Cortex of kidney (tissue), 1 donor: ENCODE measurements at places on chromosomes 3 and 15.

- no peak for DNase-seq
Observed at GRCh38 chr3:134610432-134611385, 40.1 kb downstream of the KY start.

GRCh38 chr3:195693428-195694216 lies 27.2 kb upstream of the MUC20 start:
- DNase-seq = no peak

DNA sequence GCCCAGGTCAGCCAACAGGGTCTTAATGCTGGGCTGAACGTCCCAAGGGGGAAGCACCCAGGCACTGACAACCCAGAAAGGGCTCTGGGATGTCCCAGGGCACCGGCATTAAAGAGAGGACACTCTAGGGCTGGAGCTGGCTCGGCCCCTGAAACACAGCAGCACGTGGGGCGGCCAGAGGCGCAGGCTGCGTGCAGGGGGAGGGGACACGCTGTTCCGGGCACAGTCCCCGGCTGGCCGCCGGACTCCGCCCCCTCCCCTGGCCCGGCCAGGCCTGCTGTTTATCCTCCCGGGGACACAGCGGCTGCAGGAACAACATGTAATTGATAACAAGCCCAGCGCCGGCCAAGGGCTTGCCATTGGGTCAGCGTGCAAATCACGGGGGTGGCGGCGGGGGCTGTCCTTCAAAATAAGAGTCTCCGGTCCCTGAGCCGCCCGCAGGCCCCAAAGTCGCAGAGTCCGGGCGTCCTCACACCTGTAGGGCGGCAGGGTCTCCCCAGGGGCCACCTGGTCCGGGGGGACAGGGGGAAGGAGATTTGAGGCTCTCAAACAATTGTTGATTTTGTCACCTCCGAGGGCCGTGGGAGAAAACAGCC lies 1.3 kb downstream of the KLF15 start:
- no peak for DNase-seq

DNA sequence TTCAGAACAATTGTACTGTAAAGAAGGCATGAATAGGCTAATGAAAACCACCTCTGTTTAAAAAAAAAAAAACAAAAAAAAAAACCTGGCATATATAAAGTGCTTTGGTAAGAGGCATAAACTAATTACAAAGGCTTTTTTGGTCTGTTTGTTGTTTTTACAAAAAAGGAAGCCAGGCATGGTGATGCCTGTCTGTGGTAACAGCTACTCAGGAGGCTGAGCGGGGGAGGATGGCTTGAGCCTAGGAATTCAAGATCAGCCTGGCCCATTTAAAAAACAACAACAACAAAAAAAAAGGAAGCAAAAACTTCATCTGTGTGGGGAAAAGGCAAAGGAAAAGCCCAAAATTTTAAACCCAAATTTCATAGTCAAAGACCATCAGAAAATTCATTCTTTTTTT lies 47.0 kb downstream of the OSBPL10 start:
- DNase-seq = no peak

- DNase-seq = no peak
Observed at GRCh38 chr15:80906159-80906766, 83.4 kb downstream of the MESD start.

DNA sequence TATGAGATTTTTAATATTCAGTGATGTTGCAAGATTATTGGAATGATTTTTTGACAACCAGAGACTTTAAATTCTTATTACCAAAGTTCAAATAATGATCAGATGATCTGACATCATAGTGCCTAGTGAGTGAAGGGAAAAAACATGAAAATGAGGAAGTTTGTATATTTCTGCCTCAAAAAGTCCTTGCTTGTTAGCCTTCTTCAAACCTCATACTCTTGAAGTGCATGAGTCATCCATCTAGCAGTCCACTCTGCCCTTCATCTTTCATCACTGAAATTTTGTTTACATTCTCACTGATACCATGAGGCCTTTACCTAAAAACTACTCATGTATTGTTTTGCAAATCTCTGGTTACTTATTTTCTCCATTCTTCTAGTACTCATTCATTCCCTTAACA lies 23.9 kb upstream of the OR5H6 start:
- no peak for DNase-seq

DNA sequence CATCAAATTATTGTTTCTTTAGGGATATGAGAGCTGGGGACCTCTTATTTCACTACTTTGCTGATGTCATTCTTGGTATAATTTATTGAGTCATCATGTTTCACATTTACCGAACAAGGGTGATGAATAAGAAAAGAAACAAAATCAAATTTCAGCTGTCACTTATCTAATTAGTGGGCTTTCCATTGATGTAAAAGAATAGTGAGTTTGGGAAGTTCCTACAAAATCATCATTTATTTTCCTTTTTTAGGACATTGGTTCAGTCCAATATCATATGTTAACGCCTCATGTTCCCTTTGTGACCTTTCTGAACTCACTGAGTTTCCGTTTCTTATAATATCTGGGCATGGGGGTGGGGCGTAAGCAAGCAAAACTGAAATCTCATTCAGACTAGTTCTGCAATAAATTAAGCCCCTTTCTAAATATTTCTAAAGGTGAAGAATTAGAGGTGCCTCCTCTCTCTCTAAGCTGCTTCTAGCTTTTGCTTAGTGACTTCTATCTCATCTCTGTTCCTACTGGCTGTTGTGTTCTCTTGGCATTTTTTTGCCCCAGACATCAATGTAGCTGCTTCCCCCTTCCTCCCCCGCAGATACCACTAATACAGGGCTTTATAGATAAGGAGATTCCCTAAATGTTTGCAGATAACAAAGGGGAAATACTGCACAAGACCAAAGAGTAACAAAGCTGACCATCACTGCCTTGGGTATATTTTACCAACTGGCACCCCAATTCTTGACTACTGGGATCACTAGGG lies 238.0 kb upstream of the CTNNB1 start:
- DNase-seq = no peak

- DNase-seq = no peak
Observed at GRCh38 chr15:62894322-62895085, 148.0 kb upstream of the TPM1 start.

DNA sequence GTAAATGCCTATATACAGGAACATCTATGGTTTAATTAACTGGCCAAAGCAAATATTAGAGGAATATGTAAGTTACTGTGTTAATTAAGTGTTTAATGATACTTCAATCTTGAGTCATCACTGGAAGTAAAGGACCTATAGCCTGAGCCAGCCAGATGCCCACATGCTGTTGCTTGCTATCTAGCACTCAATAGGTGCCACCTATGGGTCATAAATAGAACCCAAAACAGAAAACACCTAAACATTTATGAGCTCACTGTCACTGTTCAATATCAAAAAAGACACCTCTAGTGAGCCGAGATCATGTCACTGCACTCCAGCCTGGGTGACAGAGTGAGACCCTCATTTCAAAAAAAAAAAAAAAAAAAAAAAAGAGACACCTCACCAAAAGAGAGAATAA lies 48.4 kb upstream of the IP6K2 start:
- no peak for DNase-seq

DNA sequence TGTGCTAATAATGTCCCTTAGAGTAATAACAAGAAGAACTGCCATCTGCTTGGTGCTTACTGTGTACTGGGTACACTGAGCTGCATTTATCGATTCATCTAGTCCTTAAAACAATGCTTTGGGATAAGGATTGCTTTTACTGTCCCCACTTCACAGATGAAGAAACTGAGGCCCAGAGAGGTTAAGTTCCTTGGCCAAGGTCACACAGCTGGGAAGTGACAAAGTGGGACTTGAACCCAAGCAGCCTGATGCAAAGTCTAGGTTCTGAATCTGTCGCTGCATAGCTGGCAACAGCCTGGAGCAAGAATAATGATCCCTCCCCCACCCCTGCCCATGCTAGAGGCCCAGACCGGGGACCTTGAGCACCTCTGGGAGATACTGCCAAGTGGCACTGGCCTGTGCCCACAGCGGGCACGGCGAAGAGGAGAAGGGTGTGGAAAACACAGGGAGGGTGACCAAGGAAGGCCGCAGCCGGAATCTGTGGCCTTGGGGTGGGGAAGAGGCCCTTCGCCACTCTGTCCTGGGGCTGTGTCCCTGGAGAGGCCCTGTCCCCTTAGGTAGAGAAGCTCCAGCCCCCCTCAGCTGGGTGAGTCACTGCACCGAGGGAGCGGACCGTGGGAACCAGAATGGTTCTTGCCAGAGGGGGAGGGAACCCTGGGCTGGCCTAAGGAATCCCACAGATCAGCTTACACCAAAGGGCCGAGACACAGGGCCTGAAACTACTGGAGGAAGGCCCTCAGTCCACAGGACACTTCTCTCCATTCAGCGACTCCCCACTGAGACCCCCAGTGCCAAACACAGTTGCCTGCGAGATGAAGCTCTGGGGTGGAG lies 3.5 kb downstream of the PLXND1 start:
- no peak for DNase-seq

DNA sequence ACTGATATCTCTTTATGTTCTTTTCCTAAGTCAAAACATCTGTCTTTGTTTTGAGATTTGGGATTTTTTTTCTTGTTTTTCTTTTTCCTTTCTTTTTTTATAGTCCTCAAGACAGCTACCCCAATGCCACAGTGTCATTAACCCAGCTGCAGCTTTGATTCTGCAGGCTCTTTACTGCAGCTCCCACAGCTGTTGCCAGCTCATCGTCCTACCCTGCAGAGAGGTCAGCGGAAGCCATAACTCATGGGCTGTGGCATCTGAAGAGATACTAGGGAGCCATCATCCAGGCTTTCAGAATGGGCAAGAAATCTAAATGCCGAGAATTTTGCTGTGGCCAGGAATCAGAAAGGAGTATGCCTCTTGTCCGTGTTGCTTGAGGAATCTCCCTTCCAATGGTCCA lies 44.3 kb upstream of the SLC24A5 start:
- DNase-seq = no peak

GRCh38 chr3:34178415-34178814 lies 380.0 kb downstream of the PDCD6IP start:
- DNase-seq = no peak

GRCh38 chr3:30131191-30131590 lies 475.2 kb upstream of the TGFBR2 start:
- no peak for DNase-seq

DNA sequence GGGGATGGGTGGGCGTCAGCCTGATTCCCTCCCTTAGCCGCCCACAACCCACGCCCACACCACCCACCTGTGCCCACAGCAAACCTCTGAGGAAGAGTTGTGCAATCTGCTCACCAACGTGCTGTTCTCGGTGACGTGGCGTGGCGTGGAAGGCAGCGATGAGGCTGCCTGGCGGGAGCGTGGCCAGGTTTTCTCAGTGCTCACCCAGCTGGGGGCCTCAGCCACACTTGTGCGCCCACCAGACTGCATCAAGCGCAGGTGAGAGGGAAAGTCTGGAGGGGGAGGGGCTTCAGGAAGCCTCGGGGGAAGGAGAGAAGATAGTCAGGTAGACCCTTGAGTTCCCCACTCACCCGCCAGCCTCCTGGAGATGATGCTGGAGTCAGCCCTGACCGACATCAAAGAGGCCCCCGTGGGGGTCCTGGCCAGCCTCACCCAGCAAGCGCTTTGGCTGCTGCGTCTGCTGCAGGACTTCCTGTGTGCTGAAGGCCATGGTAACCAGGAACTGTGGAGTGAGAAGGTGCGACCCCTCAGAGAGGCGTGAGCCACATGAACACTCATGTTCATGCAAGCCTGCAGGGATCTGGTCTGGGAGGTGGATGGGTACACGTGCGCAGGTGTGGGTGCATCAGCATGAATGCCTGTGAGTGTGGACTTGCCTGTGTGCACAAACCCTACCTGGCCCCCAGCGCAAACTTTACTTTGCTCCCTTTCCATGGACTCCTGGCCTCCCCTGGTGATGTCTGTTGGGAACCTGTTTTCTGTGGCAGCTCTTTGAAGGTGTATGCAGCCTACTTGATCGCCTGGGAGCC lies 21.7 kb downstream of the NBEAL2 start:
- no peak for DNase-seq

- DNase-seq = no peak
Observed at GRCh38 chr15:24898715-24899272, 56.0 kb upstream of the SNRPN start.

- DNase-seq = no peak
Observed at GRCh38 chr15:99123713-99124451, 19.0 kb downstream of the SYNM start.

DNA sequence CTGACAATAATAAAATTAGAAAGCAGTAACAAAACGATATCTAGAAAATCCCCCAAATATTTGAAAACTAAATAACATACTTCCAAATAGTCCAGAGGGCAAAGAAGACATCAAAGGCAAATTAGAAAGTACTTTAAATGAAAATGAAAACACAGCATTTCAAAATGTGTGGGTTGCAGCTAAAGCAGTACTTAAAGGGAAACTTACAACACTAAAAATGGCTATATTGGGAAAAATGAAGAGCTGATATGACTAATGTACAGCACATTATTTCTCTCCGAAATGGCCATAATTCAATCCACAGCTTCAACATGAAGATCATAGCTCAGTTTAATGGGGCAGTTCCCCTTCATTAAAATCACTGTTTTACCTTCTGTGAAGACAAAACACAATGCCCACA lies 71.9 kb downstream of the FBXL22 start:
- no peak for DNase-seq

- DNase-seq = no peak
Observed at GRCh38 chr15:37572401-37572800, 362.0 kb upstream of the TMCO5A start.

- DNase-seq = no peak
Observed at GRCh38 chr15:49424954-49425353, 1.9 kb downstream of the FGF7 start.

DNA sequence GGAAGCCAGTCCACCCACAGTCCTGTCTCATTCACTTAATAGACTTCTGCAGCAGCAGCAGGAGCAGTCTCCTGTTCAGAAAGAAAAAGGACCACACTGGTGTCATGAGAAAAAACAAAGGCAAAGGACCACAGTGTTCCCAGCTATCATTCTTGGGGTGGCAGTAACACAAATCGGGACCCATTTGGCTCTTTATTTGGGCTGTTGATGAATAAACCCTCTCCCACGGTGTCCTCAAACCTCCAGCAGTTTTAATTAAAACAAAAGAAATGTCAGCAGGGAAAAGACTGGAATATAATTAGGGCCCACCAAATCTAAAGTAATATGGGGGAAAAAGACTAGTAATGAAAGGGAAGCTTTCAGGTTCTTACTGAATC lies 210.5 kb upstream of the SLC2A2 start:
- no peak for DNase-seq

- DNase-seq = no peak
Observed at GRCh38 chr15:62781081-62781497, 261.5 kb upstream of the TPM1 start.

- DNase-seq = no peak
Observed at GRCh38 chr15:25874379-25874778, 11.3 kb upstream of the ATP10A start.

DNA sequence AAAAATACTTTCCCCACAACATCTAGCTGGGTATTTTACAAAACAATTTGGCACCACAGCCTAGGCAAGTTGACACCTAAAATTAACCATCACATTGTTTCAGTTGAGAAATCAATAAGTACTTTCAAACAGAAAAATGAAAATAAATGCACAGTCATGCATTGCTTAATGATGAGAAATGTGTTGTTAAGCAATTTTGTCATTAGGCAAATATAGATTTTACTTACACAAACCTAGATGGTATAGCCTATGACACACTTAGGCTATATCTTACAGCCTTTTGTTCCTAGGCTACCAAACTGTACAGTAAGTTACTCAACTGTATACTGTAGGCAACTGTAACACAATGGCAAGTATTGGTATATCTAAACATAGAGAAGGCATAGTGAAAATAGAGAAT lies 608.6 kb upstream of the BCHE start:
- DNase-seq = no peak

GRCh38 chr15:40891810-40892446 lies 2.3 kb upstream of the VPS18 start:
- no peak for DNase-seq

GRCh38 chr3:124952282-124952855 lies 17.8 kb upstream of the MUC13 start:
- DNase-seq = no peak

- DNase-seq = no peak
Observed at GRCh38 chr3:132789959-132790358, 67.8 kb upstream of the NPHP3 start.
